ENCODE measurements at places on chromosomes 7 and 10. TPM values are rescaled to one million over a fixed set of nuclear protein-coding genes. Genes with fewer than 3 reads are reported as not detected.

The MYOZ1 gene
- not detected for total RNA-seq

The STRA8 gene
- not detected for total RNA-seq

The MYL10 gene
- not detected for total RNA-seq

The PON3 gene
- total RNA-seq: 1.3 TPM

The ANTXRL gene
- not detected for total RNA-seq

The C10orf67 gene
- total RNA-seq: 0.31 TPM

The KIF5B gene
- 126 TPM for total RNA-seq

The WDR86 gene
- total RNA-seq: 121 TPM

The LLCFC1 gene
- total RNA-seq: not detected

The RASSF4 gene
- total RNA-seq: 13.1 TPM

Measured in parietal lobe (tissue), 2 donors.